ENCODE measurements at places on chromosomes 2 and 18. TPM values are rescaled to one million over a fixed set of nuclear protein-coding genes. Genes with fewer than 3 reads are reported as not detected.

DNA sequence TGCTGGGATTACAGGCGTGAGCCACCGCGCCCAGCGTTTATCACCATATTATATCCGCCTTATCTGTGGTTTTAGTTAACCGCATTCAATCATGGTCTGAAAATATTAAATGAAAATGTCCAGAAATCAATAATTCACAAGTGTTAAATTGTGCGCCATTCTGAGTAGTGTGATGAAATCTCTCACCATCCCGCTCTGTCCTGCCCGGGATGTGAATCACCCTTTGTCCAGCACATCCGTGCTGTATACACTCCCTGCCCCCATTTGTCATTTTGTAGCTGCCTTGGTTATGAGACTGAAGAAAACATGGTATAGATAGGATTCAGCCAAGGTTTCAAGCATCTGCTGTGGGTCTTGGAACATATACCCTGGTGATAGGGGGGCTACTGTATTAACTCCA, 70.7 kb downstream of the TIMM21 start:
- DNase-seq, result no peak

DNA sequence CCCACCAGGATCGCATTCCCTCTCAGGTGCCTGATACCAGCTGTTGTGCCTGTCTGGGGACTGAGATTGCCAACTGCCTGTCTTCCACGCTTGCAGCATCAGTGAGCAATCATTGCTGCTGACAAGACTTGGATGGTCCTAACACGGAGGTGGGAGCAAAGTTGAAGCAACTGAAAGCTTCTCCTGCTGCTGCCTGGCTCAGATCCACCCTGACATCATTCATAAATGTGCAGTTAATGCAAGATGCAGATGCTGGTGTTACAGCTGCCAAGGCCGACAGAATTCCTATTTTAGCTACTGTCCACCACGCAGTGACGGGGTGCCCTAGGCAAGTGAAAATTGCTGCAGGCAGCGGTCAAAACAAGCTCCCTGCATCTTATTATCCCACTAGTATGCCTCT, 131.4 kb downstream of the VWC2L start:
- no peak for DNase-seq

GRCh38 chr2:216235462-216235861, 126.3 kb downstream of the XRCC5 start:
- no peak for DNase-seq

DNA sequence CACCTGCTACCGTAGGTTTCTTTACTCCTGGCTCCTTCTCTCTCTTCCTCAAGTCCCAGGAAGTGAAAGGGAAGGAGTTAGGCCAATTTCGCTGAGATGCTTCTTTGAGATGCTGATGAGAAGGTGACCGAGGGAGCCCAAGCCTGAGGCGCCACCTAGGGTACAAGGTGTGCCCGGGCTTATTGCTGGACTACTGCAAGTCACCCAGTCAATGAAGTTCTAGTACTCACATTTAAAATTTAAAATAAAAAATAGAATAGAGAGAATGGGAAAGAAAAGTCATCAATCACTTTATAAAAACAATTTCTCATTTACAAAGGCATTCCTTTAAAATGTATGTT, 45.3 kb downstream of the ACAA2 start:
- DNase-seq, result peak; percentile 50

DNA sequence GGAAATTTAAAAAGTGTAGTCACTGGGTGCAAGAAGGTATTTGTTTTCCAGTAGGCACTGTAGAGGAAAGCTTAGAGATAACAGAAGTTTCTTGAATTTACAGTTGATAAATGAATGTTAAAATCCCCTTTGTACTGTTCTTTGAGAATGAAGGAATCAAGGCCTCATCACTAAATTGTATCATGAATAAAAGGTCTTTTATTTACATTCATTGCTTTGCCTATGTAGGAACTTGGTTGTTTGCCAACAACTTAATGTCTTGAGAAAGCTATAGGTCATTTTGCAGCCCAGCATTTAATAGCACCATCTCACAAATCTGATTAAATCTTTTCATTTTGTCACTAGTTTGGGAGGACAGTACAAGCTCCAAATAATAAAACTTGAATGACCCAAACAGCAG, 213.9 kb upstream of the ITGA4 start:
- DNase-seq, result no peak

GRCh38 chr2:117952228-117952627, 61.6 kb downstream of the CCDC93 start:
- DNase-seq, result no peak

- no peak for DNase-seq
Measured at GRCh38 chr2:74759986-74760385, 73.9 kb upstream of the HK2 start.

- DNase-seq, result peak; percentile 32
Measured at GRCh38 chr2:168155680-168156079, 91.7 kb downstream of the STK39 start.

GRCh38 chr2:72147303-72147971, at the start of gene CYP26B1:
Gene CYP26B1, minus strand, starts transcription at chr2:72147862. Its CDS starts 28 bp downstream, at chr2:72147834.
- DNase-seq, result no peak

- no peak for DNase-seq
Measured at GRCh38 chr2:99621774-99622173, 132.0 kb upstream of the REV1 start.

- DNase-seq, result no peak
Measured at GRCh38 chr2:165440367-165440766, 29.1 kb upstream of the CSRNP3 start.

DNA sequence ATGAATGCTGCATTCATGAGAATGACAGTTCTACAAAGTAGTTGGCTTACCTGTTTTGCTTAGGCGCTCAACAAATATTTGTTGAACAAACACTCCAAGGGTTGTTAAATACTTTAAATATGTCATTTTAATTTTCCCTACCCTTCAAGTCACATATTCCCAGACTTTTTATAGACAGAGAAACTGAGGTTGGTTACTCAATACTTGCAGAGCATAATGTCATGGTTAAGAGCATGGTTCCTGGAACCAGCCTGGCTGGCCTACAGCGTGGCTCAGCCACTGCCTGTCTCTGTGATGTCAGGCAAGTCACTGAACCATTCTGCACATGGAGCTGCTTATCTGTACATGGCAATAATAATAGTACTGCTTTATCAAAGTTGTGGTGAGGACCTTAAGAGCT, 120.0 kb upstream of the STK17B start:
- DNase-seq, result no peak

DNA sequence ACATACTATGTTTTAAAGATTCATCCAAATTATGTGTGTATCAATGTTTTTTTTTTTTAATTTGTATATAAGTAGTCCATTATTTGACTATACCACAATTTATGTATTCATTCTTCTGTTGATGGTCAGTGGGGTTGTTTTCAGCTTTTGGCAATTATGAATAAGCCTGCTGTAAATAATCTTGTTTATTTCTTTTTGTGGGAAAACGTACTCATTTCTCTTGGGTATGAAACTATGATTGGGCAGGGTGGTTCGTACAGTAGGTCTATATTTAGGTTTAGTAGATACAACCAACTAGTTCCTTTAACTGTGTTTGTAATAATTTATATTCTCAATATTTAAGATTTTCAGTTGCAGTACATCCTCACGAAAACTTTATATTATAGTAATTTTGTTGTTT, 329.2 kb downstream of the LPIN1 start:
- DNase-seq, result no peak

DNA sequence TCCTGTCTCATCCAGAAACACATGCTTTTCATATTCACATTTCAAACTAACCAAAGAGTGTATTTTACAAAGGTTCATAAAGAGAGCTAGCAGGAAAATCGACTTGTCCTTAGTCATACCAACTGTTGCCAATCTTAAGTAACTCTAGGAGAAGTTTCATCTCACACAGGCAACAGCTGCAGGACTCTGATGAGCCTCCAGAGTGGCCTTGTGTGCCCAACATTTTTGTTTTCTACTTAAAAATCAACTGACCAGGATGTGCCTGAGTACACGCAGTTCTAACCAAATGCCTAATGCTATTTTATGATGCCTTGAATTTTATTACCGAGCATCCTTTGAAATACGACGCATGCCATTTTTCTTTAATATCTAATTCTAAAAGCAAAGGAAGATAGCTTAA, 595.9 kb upstream of the LRRTM4 start:
- DNase-seq, result no peak

SLC38A11 gene
- not detected for total RNA-seq

CASP8 gene
- total RNA-seq, result 34.6 TPM

MYL1 gene
- not detected for total RNA-seq

TUBB8B gene
- total RNA-seq, result 5.3 TPM

BMP10 gene
- total RNA-seq, result not detected

CHRND gene
- total RNA-seq, result not detected

IL1B gene
- not detected for total RNA-seq

Measured in G401 (cell line).